ENCODE measurements at places on chromosomes 11 and 22.
A peak's percentile ranks its signal among the peaks of the same experiment; 100 is the strongest.

- DNase-seq = no peak
Measured at GRCh38 chr22:25666308-25666707, 75.7 kb upstream of the MYO18B start.

- DNase-seq = no peak
Measured at GRCh38 chr11:48109046-48109666, 107.5 kb upstream of the OR4B1 start.

DNA sequence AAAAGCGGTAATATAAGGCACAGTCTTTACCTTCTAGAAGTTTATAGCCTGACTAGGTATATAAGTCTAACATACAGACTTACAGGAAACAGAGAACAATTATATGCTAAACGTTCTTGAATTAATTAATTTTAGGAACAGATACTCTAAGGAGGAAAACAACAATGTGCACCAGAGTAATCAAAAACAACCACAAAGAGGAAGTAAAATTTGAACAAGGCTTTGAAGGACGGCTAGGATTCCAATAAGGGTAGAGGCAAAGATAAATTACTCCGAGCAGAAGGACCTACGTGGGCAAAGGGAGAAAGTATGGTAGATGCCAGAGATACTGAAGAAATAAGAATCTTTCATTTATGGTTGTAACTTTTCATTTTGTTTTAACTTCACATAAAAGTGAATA, 54.4 kb downstream of the ENTHD1 start:
- no peak for DNase-seq

DNA sequence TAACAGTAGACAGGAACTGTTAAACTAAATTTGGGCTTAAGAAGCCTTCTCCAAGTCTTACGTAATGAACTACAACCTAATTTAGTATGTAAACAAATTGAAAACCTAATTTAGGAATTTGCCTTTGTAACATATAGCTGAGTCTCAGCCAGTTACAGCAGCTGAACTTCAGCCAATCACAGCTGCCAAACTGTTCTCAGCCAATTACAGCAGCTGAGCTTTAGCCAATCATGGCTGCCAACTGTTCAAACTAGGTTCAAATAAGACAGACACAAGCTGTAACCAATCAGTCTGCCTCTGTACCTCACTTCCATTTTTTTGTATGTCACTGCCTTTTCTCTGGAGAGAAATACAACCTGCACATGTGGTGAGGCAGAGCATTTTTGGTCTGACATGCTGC, 95.0 kb upstream of the CD44 start:
- no peak for DNase-seq

DNA sequence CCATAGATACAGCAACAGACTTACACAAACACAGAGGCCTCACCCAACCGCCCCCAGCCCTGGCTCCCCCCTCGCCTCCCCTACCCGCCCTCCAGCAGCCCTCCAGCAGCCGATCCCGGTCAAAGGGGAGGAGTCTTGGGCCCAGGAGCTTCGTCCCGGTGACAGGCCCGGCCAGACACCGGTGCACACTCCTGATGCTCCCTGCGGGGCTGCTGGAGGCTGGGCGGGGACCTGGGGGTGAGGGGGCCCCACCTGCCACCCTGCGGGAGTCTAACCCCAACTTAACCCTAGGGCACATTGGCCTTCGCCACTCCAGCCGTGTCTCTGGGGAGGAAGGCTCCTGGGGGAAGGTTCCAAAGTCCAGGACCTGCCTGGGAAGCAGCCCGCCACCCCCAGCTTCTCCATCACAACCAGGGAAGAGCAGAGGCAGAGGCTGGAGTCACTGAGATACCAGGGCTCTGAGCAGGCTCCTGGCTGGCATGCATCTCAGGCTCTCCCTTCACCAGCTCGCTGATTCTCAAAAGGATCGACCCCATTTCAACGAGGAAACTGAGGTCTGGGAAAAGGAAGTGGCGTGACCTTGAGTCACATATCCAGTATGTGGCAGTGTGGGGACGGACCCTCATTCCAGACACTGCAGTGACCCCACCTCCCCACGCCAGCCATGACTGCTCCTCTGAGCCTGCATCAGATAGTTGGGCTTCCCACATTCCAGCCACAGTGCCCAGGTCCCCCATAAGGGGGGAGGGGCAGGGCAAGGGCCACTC, 14.4 kb downstream of the BCL9L start:
- no peak for DNase-seq

DNA sequence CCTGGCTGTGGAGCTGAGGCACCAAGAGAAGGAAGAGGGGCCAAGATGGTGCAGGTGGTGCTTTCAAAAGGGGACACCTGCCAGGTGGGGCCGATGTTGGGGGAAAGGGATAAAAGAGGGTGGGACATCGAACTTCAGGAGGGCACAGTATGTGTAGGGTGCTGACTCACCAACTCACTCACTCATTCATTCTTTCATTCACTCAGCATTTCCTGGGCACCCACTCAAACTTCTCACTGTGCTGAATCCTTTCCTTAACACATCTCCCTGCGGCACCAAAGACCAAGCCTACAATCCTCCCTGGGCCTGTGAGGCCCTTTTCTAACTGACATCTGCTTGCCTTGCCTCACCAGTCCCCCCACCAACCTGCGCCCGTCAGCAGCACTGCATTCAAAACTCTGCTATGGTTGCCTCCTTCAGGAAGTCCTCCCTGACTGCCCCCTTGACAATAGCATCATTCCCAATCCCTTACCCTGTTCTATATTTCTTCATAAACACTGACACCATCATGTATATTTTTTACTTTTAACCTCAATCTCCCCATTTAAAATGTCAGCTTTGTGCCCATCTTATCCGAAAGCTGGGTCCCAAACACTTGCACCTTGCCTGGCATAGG, 246.6 kb downstream of the MN1 start:
- DNase-seq = no peak

- DNase-seq = no peak
Measured at GRCh38 chr11:96357794-96358193, 14.8 kb upstream of the MAML2 start.

DNA sequence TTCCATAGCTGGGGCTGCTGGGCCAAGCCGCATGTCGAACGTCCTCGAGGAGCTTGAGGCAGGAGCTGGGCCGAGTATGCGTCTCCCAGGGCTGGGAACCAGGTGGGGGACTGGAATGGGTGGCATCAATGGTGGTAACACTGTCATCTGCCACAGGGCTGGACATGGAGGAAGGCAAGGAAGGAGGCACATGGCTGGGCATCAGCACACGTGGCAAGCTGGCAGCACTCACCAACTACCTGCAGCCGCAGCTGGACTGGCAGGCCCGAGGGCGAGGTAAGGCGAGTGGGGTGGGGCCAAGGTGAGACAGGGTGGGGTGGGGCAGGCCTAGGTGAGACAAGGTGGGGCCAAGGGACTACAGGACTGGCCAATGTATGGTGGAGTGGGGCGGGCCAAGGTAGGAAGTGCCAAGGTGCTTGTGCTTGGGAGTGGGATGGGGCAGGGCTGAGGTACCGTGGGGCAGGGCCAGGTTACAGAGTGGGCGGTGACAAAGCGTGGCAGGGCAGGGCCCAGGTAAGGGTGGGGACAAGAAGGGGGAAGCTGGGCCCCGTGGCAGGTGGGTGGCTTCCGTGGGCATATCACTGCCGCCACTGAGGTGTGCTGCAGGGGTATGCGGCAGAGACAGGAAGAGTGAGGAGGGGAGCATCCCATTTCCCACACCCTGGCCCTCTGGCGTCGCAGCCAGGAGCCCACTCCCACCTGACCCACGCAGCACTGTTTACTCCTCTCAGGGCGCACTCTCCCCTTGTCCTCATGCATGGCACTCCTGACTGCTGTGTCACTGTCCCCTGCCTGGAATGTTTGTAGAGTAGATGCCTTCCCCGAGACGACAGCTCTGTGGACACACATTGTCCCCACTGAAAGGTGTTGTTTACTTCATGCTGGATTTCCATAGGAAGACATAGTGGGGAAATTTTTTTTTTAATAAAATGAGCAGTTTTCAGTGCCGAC, 27.5 kb upstream of the DGCR8 start:
- no peak for DNase-seq

DNA sequence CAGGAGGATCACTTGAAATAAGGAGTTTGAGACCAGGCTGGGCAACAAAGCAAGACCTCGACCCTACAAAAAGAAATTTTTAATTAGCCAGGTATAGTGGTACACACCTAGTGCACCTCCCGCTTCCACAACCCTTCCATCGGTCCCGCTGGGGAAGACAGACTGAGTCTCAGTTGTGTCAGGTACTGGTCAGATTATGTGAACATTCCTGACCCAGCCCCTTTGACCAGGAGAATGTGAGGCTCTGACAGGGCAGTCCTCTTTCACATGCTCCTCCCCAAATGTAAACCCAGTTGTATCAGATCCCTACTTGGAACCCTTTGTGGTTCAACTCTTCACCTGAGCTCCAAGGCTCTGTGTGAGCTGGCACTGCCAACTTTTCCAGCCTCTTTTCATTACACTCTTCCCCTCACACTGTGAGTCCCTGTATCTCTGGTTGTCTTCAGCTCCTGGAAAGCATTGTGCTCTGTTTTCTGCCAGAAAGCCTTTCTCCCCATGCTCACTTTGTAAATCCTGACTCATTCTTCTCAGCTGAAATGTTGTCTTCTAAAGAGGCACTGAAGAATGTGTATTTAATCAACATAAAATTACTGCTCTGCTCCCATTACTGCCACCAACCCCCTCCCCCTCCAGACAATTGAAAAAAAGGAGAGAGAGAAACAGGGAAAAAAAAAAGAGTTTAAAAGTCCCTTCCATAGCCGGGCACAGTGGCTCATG, 2.1 kb upstream of the TTLL12 start:
- DNase-seq = no peak

DNA sequence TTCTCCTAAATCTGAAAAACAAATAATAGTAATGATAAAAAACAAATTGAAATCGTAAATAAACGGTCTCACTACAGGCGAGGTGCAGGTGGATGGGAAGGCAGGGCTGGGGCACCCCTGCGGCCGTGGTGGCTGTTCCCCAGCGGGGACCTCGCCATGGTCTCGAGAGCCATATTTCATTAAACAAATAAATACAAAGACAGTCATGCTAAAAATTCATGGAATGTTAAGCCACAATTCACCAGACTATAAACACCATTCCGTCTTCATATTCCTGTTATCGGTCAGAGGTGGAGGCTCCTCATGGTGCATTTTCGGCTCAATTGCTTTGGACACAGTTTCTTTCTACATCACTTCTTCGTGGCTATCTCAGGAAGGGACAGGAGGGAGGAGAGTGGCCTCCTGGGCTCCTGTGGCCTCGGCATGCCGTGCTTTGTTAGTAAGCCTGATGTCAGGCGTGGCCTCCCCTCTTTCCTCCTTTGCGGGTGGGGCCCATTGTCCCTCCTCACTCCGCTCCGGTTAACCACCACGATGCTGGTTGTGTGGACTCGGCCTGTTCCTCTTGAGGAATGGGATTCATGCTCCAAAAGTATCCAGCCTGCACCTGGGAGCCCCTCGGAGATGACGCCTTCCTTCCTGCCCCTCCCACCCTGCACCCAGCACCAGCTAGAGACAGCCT, 16.1 kb upstream of the BRSK2 start:
- DNase-seq = no peak

- no peak for DNase-seq
Measured at GRCh38 chr22:48053486-48053885, 1291.0 kb downstream of the TBC1D22A start.

- peak; percentile 94 for DNase-seq
Measured at GRCh38 chr22:23180301-23180892, at the start of gene BCR. Gene BCR (plus strand): TSS chr22:23180509. CDS start chr22:23180961, 452 bp downstream.

DNA sequence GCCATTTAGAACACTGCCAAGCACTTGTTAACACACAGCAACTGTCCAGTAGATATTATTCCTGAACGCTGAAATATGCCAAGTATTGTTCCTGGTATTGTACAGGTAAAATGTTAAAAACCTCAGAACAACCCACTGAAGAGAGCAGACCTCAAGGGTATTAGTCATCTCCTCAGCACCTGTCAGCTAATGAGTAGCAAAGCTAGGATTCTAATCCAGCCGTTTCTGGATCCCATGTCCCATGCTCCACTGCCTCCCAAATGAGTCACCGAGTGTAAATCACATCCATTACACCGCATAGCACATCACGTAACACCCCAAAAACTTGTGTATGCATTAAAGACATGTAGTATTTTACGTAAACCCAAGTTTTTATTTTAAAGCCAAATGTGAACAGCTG, 705.4 kb upstream of the TENM4 start:
- DNase-seq = no peak

DNA sequence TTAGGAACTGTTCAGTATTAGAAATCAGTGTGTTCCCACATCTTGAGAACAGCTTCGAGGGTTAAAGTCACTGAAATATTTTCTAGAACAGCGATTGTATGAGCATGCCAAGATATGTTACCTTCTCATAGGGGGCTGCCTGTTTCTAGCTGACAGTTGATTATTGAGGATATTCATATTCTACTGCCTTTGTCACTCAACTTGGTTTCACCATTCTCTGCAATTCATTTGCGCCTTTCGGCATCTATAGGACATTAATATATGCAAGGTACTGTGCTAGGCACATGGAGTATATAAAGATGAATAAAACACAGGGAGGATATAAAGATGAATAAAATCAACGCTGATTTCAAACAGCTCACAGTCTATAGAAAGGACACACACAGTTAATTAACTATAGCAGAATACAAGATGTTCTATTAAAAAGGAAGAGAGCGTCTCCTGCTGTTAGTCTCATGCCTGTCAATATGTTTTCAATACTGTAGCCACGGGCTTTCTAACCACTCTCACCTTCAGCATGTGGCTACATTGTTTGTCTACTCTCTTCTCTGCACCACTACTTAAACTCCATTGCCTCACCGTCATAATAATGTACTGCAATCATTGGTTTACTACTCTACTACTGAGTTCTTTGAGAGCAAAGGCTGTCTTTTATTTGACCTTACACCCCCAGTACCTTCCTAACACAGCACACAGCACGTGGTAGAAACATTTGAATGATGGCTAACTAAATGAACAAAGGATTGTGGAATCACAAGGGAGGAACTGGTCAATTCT, 81.9 kb downstream of the RAB30 start:
- no peak for DNase-seq

- DNase-seq = no peak
Measured at GRCh38 chr11:78773492-78773891, 198.8 kb upstream of the NARS2 start.

GRCh38 chr11:127247261-127247851, 246.8 kb upstream of the KIRREL3 start:
- no peak for DNase-seq

- DNase-seq = no peak
Measured at GRCh38 chr11:69122630-69123431, 32.9 kb upstream of the SMIM38 start.

DNA sequence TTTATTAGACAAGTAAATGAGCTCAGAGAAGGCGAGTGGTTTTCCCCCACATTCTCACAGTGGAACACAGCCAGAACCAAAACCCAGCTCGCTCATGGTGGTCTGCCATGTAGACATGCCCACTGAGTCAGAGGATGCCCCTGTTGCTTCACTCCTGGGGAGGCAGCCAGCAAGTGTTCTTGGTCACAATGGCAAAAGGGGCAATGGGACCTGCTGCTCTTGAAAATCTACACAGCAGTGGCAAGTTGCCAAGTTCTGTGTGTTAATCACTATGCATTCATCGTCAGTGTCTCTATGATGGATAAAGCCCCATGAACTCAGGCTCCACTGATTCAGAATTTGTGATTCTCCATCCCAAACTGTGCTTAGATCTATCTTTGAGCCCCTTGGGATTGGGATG, 64.7 kb upstream of the TBCEL start:
- DNase-seq = no peak
